ENCODE measurements at places on chromosomes 11 and 22.

DNA sequence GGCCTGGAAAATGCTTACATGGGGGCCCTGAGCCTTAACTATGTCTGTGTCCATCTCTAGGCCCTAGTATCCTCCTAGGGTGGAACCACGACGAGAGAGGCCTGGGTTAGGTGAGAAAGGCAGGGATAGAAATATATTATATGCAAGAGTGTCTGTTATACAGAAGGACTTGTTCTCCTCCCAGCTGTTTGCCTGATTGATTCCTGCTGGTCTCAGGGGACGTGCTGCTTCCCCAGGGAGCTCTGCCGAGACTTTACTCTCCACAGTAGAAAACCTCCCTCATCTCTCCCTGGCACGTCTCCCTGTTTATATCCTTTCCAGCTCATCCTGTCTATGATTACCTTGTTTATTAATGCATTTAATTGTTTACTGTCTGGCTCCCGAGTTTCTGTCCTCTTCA, 132.6 kb downstream of the MIAT start:
- DNase-seq: no peak

DNA sequence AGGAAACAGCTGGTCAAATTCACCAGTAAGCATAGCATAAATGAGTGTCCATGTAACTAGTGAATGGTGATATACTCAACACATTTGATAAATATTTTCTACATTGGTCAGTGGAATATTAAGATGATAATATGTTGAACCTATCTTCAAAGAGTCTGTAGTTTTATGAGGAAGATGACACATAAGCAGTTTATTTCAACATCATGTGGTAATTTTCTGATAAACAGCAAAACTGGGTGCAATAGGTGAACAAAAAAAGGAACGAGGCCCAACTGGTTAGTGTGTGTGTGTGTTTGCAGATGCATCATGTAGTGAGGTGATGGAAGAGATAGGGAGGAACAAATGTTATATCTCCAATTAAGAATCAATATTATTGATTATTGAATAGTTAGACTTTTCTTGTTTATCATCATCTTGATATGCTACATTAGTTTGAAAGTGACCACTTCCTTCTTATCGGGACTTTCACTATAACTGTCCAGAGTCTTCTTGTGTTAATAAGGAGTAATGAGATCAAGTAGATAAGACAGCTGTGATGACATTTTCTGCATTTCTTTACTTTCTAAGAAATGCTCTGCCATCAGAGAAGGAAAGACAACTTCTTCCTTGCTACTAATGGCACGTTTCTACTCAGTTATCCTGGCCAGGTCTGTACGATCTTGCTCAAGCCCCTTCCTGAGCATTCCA, 270.7 kb downstream of the ETS1 start:
- no peak for DNase-seq

DNA sequence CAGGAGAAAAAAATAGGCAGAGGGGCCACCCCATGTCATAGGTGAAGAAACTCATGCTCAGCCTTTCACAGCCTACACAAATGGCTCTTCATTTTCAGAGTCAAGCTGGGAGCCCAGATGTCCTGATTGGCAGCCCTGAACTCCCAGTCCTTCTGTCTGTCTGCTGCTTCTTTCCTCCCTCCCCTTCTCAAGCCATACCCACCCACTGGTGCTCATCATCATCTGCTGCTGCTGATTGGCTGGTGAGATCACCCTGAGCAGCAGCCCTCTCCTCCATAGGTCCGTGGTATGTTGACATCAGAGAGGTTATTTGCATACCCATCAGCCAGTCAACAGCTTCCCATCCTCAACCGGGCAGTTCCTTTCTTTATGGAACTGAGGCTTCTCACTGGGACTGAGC, 46.1 kb upstream of the PRDM11 start:
- peak; percentile 53 for DNase-seq

- DNase-seq: no peak
These were observed 2.0 kb upstream of the PRDM11 start for GRCh38 chr11:45144126-45145082.

DNA sequence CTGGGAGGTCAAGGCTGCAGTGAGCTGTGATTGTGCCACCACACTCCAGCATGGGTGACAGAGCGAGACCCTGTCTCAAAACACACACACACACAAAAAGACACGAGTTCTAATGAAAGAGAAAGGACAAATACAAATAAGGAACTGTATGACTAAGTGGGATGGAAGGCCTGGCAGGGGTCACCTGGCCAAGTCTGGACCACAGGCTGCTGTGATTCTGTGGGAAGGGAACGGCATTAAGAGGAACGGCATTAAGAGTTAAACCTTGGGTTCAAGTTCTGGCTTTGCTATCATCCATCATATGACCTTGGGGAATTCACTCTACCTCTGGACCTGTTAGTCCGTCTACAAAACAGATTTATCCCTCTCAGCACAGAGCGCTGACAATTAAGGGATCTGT, 47.7 kb downstream of the LRFN4 start:
- DNase-seq: no peak

DNA sequence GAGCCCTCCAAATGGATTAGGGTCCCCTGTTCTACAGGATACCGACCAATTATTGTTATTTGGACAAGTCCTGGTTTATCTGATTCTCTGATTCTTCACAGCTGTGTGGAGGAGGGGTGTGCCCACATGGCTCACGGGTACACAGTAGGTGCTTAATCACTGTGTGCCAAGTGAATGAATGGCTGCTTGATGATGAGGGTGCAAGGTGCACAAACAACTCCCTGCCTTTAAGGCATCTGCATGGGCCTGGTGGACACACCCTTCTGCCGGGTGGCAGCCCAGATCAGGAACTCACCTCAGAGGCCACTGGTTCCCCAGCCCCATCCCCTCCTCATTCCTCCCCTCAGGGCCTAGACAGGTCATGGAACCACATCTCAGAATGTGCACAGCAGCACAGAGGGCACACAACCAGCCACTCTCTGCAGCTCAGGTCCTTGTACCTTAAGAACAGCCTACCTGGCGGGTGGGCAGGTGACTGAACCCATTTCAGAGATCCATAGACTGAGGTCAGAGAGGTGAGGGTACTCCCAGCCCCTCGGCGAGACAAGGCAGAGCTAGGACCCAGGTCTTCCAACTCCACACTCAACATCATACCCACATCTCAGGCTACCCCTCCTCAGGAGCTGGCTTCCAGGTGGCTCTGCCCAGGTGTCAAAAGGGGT, 50.3 kb downstream of the SHANK2 start:
- DNase-seq: no peak

DNA sequence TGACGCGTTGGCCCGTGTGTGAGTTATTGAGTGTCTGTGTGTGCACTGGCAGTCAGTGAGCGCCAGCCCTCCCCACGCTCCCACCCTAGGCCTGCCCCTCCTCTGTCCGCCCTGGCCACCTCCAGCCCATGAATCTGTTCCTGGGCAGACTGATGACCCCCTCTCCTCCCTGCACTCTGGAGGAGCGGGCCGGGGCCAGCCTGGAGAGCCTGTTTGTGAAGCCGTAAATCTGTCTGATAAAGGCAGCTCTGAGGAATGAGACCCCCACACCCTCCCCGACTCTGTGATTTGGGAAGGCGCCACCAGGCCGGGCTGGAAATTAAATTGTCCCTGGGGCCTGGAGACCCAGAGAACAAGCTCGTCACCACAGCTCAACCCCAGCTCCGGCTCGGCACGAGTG, 8.6 kb downstream of the TSSC4 start:
- no peak for DNase-seq

- no peak for DNase-seq
These were observed 38.8 kb downstream of the PTPRJ start for GRCh38 chr11:48019217-48019584.

DNA sequence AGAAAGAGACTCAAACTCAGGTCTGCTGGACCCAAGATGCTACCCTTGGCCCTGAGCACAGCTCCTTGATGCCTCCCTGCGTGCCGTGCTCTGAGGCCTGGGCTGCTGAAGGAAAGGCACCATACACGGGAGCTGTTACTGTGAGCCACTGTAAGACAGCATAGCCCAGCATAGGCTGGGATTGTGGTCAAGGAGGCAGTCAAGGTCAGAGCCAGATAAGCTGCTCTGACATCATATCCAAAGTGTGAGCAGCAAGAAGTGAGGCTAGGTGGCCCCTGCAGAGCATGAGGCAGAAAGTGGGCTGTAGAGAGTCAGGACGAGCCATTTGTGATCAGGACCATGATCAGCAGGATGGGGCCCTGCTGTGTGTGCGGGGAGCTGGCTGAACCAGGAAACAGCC, 7.7 kb downstream of the SLC22A8 start:
- no peak for DNase-seq

DNA sequence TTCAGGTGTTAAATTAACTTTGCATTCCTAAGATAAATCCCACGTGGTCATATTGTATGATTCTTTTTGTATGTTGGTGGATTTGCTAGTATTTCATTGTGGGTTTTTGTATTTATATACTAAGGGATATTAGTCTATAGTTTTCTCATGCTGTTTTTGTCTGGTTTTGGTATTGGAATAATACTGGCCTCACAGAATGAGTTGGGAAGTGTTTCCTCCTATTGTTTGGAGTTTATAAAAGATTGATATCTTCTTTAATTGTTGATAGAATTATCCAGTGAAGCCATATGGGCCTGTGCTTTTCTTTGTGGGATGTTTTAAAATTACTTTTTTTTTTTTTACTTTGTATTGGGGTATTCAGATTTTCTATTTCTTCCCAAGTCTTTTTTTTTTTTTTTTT, 59.8 kb downstream of the QSER1 start:
- no peak for DNase-seq

GRCh38 chr11:130776061-130776419, 140.2 kb downstream of the SNX19 start:
- no peak for DNase-seq

DNA sequence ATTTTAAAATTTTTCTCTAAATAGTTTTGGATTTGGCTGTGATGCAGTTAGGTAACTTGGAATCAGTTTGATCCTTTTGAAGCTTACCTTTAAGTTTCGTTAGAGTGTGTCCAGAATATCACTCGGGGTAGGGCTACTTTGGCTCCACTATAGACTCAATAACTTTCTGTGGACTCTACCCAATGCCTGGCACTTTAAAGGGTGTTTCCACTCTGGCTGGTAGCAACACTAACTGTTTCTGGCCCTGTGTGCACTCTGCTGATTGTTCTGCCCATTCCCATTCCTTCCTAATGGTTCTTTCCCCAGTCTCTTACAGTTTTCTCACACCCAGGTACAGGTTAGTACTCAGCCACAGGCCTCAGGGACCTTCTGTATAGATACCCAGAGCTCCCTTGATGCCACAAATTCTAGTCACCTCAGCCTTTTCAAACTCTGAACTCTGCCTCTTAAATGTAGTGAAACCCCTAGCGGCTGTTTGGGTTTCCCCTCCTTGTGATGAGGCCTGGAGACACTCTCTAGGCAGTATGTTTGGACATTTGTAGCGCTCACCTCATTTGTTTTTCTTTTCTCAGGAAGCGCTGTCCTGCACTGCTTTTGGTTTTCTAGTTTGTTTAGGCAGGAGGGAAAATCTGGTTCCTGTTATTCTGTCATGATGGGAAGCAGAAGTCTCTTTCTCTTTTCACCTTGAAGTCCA, 16.8 kb downstream of the CUL5 start:
- DNase-seq: peak; percentile 43

- no peak for DNase-seq
These were observed 38.6 kb upstream of the CELSR1 start for GRCh38 chr22:46575911-46576555.

DNA sequence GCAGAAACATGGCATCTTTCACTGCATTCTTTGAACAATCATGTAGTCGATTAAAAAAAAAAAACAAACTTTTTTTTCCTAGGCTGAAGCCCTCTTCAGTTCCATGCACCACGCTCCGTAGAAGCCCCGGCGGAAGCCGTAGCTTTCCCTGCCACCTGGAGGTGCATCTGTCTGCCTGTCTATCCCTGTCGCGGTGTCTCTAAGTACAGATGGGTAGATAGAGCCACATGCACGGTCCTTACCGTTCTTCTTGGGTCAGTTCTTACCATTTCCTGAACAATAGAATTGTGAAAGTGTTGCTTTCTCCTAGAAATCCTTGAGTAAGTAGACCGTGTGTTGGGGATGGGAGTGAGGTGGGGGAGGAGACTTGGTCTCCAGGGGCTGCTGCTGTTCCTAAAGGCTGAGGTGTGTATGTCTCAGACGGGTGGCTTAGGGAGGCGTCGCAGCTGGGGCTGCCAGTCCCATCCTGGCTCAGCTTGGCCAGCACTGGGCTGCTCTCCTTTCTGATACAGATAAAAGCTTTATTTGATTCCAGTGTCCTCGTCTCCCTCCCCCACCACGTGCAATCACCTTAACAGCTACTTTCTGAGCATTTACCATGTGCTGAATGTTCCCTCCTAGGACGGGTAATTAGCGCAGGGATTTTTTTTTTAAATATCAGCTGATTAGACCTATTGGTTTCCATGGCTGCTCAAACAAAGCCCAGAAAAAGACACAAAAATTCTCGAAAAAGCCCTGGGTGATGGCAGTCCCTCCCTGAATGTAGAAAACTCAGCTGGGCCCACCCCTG, 46.8 kb downstream of the MACROD1 start:
- no peak for DNase-seq

- peak; percentile 47 for DNase-seq
These were observed 22.3 kb upstream of the HTR3A start for GRCh38 chr11:113952588-113952987.

GRCh38 chr22:20589614-20590476, 82.4 kb downstream of the MED15 start:
- no peak for DNase-seq

DNA sequence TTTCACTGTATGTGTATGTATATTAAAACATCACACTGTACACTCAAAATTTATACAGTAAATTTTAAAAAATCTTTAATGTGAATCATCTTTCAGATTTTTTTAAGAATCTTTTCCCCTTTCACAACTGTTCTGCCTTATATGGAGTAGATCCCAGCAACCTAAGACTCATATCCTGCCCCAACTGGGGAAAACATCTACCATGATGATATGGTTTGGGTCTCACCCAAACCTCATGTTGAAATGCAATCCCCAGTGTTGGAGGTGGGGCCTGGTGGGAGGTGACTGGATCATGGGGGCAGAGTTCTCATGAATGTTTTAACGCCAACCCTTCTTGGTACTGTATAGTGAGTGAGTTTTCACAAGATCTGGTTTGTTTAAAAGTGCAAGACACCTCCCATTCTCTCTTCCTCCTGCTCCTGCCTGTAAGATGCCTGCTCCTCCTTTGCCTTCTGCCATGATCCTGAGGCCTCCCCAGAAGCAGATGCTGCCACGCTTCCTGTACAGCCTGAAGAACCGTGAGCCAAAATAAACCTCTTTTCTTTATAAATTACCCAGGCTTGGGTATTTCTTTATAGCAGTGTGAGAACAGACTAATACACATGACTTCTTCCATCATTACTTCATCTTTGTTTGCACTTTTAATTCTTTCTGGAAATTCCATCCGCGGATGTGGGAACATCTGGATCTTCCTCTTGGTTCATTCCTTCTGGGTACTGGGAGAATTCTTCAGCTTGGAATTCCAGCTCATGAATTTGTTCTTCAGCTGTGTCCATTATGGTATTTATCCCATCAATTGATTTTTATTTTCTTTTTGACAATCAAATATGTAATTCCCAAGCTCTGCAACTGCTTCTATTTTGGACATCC, 36.9 kb downstream of the LINC01488 start:
- no peak for DNase-seq

All from KBM-7 (cell line).